ENCODE measurements at places on chromosomes 11 and 22.

- no peak for DNase-seq
Measured at GRCh38 chr11:104254347-104254746, 90.4 kb upstream of the PDGFD start.

- no peak for DNase-seq
Measured at GRCh38 chr11:106077609-106078455, at the start of gene AASDHPPT. Gene AASDHPPT (plus strand): TSS chr11:106077662. CDS start chr11:106077711, 49 bp downstream.

DNA sequence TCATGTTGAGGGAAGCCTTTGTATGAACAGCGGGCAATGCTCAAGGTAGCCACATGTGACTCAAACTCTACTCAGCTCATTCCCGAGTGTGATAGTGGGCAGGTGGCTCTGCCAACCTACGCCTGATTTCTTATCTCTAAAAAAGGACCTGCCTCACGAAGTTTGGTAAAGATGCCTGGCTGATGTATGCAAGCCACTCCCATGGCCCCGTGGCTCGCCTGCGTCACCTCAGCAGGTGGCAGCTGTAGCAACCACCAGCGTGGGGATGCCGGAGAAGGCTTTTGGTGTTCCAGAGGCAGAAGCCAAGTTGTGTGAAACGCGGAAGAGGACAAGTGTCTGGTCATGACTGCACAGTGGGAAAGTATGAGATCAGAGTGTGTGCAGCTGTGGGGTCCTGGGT, 5.4 kb downstream of the FADS2 start:
- no peak for DNase-seq

DNA sequence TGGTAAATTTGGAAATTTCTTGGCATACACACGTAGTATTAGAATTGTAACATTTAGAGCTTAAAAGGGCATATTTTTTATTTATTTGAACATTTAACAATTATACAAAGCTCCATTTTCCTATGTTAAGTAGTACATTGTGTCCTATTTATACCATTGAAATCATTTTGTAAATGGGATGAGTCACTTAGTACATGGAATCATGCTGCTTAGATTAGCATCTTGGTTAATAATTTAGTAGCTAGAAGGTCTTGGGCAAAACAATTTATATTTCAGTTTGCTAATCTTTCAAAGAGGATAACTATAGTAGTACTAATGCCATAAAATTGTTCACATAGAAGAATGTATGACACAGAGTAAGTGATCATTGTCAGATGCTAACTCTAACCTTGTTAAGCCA, 450.1 kb upstream of the LUZP2 start:
- DNase-seq, result no peak
